Hematopoietic multipotent progenitor cell treated with erythropoietin and hydrocortisone succinate and interleukin-3 and kit ligand, for 15 days (in vitro differentiated cells): ENCODE measurements at places on chromosomes 7 and 10.

DNA sequence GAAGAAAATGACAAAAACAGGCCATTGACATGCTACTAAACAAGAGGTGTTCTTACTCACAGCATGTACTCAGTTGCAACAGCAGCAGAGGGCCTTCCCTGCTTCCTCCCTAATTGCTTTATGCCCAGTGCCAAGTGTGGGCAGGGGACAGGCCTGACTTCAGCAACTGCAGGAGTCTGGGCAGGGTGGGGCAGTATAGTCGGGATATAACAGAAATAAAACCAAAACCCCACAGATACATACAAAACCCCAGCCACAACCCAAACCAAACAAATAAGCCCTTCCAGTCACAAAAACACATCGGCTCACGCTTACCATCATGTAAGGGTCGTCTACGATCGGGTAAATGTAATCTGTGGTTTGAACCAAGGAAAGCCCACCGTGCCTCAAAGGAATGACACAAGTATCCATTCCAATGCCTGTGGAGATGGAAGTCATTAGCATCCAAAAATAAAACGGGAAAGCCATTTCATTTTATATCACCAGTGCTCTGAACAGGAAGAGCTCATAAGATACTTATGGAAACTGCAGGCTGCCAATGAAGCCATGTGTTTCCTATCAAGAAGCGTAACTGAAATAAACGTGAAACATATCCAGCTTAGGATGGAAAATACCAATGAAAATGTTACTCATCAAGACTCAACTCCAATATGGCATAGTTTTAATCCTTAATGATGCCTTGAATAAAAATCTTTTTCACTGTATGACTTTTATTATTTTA lies 9.5 kb downstream of the SEPHS1 start:
- DNase-seq = no peak

DNA sequence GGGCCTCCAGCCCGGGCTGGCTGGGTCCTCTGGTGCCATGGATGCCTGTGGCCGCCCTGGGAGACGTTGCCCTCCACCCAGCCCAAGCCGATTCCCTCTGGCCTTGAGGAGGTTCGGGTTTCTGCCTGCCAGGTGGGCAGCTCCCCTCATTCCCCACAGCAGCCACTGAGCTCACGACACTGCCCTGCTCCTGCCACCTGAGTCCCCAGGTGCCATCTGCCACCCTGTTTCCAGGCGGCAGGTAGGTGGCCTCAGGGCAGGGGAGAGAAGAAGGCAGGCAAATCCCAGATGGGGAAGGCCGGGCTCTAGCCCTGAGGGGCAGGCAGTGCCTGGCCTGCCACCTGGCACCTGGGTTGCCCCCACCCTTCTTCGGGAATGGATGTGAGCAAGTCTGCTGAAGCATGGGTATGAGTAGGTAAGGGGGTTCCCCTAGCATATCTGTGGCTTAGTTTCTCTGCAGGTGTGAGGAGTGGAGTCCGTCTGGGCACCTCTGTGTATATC lies 92.2 kb upstream of the PPIF start:
- no peak for DNase-seq

- no peak for DNase-seq
Measured at GRCh38 chr7:63008366-63008765, 990.3 kb upstream of the ZNF722 start.

DNA sequence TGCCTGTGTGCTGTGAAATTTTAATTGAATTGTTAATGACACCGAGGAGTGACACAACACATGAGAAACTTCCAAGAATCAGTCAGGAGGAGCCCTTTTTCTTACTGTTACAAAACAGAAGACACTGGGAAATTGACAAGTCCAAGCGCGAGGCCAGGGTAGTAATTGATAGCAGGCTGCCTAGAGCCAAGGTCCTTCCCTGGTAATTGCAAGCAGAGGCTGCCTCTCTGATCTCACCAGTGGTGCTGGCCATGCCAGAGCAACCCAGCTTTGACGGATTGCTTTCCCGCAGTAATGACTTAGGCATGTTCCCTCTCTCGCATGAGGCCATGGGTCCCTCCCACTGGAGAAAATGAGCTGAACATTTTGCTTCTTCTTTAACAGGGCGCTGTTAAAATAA lies 111.5 kb downstream of the LRMDA start:
- no peak for DNase-seq

DNA sequence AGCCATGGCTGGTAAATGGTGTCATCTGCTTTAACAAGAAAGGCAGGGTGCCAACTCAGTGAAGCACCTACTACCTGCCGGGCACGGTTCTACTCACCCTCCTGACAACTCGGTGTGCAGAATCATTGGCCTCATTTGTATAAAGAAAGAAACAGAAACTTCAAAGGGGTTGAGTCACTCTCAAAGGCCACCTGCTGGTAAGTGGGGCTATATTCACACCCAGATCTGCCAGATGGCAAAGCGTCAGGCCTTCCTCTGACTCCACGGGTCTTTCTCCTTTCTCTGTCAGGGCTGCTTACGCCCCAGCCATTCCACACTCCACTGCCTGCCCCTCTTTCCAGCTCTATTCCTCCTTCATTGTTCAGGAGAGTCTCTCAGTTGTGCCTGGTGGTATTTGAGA lies 309.2 kb downstream of the GFRA1 start:
- no peak for DNase-seq

GRCh38 chr7:37162106-37162505 lies 286.6 kb downstream of the ELMO1 start:
- DNase-seq = no peak

DNA sequence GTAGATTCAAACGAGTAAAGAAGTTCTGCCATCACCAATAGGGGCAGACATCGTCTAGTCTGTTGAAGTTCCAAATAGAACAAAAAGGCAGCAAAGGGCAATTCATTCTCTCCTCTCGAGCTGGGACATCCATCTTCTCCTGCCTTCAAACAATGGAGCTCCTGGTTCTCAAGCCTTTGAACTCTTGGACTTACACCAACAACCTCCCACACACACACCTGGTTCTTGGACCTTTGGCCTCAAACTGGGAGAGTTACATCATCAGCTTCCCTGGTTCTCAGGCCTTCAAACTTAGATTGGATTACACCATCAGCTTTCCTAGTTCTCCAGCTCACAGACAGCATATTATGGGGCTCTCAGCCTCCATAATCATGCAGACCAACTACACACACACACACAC lies 9.8 kb upstream of the GIMAP5 start:
- no peak for DNase-seq

DNA sequence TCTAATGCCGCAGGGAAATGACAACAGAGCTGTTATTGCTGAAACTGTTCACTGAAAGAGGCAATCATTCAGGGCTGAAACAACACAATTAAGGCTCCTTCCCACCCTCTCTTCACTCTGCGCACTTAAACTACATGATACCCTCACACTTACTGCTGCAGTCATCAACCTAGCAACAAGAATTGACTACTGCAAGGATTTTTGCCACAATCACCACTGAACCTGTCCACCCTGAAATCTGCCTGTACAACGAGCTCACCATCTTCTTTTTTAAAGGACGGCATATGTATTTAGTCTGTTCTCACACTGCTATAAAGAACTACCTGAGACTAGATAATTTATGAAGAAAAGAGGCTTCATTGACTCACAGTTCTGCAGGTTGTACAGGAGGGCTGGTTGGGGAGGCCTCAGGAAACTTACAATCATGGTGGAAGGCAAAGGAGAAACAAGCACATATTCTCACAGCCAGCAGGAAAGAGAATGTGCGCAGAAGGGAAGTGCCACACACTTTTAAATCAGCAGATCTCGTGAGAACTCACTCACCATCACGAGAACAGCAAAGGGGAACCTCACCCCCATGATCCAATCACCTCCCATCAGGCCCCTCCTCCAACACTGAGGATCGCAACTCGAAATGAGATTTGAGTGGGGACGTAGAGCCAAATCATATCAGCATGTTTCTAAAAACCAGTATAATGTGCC lies 131.7 kb downstream of the SORCS1 start:
- no peak for DNase-seq

DNA sequence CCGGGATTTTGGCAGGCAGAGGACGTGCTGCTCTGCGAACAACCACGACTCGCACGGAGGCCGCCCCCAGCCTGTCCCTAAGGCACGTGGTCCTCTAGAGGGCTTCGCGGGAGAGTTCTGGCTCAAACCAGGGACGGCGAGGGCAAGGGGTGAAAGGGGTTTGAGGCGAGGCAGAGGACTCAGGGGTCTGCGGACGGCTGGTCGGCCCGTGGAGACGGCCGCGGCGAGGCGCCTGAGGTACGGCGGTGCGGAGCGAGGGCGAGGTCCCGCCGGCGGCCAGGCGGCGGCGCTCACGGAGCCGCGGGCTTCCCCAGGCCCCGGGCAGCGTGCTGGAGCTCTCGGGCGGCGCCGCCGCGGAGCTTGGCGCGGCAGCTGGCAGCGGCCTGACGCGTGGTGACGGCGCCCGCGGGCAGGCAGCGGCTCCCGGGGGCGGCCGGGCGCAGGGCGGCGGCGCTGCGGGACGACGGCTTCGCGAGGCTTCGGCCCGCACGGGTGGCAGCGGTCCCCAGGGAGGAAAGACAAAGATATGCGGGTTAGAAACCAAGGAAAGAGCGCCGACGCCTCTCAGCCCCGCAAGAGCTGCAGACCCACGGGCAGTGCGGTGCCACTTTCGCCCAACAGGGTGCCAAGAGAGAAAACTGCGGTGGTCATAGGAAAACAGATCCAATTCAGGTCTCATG lies 44.8 kb downstream of the ZNF800 start:
- DNase-seq = peak; percentile 81

DNA sequence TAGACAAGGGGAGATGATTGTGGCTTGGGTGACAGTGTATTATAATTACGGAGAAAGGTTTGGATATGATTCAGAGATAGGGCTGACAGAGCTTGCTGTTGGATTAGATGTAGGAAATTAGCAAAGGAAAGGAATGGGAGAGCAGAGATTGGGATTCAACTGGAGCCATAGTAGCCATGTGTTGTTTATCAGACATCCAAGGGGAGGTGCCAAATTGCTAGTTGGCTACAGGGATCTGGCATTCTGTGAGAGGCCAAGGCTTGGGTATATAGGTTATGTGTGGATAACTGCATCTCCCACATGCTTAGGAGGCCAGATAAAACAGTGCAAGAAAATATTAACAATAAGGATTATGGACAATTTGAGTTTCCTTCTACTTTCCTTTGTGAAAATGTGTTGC lies 34.9 kb downstream of the CSGALNACT2 start:
- DNase-seq = no peak

- DNase-seq = no peak
Measured at GRCh38 chr7:36207451-36208291, 54.6 kb downstream of the EEPD1 start.

DNA sequence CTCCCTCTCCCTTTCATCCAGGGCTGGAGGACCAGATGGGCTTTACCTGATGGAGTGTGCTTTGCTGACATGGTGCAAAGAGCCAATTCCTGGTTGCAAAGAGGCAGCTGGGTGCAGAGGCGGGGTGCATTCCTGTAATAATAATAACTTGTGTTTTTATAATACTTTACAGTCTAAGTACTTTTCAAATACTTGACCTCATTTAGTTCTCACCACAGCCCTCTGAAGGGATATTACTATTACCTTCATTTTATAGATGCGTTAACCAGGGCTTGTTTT lies 70.4 kb downstream of the TCF7L2 start:
- no peak for DNase-seq

- DNase-seq = no peak
Measured at GRCh38 chr7:113179313-113179712, 61.0 kb upstream of the SMIM30 start.

DNA sequence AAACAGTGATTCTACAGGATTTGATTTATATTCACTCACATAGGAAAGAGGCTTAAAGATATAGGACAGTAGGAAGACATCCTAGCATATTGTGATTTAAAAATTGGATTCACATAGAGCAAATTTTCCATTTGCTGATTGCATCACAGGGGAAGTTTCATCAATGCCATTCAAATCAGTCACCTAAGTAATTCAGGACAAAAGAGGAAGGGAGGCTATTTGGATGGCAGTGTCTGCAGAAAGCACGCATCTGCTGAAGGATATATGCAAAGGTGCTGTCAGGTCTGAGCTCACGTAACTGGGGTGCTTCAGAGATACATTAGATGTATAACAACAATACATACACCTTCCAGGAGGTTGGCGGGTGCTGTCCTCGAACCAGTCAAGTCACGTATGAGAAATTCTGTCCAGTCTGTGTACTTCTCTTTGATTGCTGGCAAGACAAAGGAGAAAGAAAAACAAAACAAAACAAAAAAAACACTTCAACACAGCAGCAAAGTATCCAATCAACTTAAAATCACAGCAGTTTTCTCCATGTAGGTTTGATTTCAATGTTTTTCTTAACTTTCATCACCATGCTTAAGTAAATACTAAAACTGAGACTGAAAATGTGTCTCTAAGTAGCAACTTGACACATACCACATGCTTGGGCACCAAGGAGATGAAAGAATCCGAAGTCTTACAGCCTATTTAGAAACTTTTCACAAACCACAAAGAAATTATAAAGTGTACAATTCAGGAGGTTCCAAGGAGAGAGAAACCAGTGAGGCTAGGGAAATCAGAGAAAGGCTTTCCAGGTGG lies 125.1 kb downstream of the SFMBT2 start:
- DNase-seq = no peak

GRCh38 chr10:76034353-76035205 lies 603.2 kb downstream of the LRMDA start:
- no peak for DNase-seq

- no peak for DNase-seq
Measured at GRCh38 chr10:111504376-111504775, 427.5 kb downstream of the ADRA2A start.

- no peak for DNase-seq
Measured at GRCh38 chr7:15470825-15471668, 90.8 kb downstream of the AGMO start.

DNA sequence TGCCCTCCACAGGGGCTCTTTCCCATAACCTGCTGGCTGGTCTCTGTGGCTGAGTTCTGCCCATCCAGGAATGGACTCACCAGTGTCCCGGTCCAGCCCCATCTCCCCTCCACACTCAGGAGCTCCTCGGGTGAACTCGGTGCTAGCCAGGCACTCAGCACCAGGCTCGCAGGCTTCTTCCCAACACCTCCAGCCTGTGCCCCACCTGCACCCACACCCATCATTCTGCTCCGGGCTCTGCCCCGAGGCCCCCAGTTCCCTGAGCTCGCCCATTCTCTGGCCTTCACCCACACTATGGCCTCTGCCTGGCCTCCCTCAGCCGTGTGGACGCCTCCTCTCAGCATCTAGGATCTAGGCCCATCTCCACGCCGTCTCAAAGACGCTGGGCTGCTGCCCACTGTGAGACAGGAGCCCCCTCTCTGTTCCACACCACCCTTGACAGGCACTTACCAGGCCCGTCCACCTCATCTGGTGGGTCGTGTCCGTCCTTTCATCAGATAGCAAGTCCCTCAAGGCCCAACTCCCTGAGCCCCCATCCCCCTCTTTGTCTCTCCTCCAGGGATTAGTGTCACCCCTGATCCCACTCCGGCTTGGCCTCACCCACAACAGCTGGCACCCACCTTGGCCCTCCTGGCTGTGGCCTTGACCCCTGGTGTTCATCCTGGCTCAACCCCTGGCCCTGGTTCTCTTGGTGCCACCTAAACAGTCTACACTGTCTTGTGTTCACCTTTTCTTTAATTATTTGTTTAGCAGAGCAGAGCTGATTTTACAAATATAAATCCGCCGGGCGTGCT lies 76.0 kb upstream of the FAM20C start:
- DNase-seq = no peak

GRCh38 chr7:132652507-132652906 lies 76.2 kb upstream of the PLXNA4 start:
- DNase-seq = no peak

GRCh38 chr10:43390759-43391158 lies 18.2 kb downstream of the HNRNPF start:
- DNase-seq = peak; percentile 66
